ENCODE measurements at places on chromosomes 12 and 14.

GRCh38 chr14:37643701-37644100 lies 48.3 kb downstream of the TTC6 start:
- no peak for DNase-seq

DNA sequence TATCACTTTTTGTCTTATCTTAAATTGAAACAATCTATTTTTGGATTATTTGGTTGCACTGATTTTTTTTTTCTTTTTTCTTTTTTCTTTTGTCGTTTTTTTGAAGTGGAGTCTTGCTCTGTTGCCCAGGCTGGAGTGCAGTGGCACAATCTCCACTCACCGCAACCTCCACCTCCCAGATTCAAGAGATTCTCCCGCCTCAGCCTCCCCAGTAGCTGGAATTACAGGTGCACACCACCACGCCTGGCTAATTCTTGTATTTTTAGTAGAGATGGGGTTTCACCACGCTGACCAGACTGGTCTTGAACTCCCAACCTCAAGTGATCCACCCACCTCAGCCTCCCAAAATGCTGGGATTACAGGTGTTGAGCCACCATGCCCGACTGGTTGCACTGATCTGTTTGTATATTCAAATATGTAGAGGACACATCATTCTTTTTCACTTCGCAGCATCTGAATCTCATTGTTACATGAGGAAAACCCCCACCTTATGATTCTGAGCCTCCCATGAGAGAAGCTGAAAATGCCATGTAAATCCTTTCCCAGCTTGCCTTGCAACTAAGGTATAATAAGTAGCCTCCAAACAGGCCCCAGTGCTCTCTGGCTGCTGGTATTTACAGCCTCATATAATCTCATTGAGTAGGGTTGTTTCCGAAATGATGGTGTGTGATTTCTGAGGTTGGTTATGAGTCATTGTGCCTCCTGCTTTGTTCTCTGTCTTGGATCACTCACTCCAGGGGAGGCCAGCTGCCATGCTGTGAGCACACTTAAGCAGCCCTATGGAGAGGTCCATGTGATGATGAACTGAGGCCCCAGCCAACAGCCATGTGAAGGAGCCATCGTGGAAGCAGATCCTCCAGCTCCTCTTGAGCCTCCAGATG lies 5.2 kb upstream of the HSP90B1 start:
- DNase-seq: peak; percentile 82

GRCh38 chr12:83826112-83826511 lies 1086.5 kb downstream of the SLC6A15 start:
- no peak for DNase-seq

GRCh38 chr14:95098984-95099599 lies 58.2 kb downstream of the DICER1 start:
- peak; percentile 64 for DNase-seq

- DNase-seq: no peak
Observed at GRCh38 chr12:47863985-47864384, 40.8 kb downstream of the VDR start.

GRCh38 chr14:106417224-106418049 lies 891.1 kb downstream of the TMEM121 start:
- DNase-seq: no peak

DNA sequence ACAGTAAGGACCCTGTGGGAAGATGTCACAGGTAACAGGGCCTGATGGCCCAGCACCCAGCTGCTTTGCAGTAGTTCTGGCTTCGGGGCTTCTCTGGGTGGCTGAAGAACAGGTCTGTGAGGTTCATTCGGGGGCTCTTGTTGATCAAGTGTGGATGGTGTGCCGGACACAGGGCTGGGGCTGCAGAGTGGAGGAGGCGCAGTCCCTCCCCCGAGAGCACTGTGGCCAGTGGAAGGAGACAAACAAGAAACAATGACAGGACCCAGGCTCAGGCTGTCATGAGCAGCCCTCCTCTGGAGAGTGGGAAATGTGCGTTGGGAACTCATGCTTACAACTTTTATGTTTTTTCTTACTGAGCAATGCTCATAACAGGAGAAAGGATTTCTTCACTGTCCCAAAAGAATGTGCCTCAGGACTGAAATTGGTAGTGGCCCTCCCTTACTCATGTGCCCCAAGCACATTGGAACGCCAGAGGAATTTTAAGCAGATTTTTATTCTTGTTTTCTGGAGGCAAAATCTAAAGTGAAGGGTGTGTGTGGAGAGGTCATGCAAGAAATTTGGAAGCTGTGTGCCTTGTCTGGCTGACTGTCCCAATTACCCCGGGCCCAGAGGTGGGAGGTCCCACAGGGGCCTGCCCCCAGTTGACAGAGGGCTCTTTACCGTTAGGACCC lies 233.8 kb downstream of the CACNA1C start:
- DNase-seq: no peak

DNA sequence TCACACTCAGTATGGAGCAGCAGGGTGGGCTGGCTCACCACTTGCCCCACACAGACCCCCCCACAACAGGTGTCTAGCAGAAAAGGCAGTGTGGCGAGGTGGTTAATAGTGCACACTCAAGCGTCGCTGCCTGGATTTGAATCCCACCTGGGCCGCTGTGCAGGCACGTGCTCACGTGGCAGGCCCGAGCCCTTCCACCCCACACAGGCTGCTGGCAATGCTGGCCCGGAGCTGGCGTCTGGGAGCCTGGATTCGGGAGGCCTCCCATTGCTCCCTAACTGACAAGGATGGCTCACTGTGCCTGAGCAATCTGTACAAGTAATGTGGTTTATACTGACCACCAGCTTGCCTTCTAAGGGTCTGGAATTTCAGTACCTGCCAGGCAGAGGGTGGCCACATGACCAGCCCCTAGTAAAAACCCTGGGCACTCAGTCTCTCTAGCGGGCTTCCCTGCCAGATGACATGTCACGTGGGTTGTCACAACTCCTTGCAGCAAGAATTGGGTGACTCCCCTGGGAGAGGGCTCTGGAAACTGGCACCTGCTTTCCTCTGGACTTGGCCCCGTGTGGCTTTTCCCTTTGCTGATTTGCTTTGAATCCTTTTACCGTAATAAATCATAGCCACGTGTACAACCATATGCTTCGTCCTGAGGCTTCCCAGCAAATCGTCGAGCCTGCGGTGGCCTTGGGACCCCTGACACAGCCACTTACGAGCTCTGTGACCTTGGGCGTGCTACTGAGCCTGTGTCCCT lies 72.8 kb downstream of the SCARB1 start:
- no peak for DNase-seq

GRCh38 chr12:47848853-47849252 lies 29.1 kb upstream of the HDAC7 start:
- DNase-seq: no peak

DNA sequence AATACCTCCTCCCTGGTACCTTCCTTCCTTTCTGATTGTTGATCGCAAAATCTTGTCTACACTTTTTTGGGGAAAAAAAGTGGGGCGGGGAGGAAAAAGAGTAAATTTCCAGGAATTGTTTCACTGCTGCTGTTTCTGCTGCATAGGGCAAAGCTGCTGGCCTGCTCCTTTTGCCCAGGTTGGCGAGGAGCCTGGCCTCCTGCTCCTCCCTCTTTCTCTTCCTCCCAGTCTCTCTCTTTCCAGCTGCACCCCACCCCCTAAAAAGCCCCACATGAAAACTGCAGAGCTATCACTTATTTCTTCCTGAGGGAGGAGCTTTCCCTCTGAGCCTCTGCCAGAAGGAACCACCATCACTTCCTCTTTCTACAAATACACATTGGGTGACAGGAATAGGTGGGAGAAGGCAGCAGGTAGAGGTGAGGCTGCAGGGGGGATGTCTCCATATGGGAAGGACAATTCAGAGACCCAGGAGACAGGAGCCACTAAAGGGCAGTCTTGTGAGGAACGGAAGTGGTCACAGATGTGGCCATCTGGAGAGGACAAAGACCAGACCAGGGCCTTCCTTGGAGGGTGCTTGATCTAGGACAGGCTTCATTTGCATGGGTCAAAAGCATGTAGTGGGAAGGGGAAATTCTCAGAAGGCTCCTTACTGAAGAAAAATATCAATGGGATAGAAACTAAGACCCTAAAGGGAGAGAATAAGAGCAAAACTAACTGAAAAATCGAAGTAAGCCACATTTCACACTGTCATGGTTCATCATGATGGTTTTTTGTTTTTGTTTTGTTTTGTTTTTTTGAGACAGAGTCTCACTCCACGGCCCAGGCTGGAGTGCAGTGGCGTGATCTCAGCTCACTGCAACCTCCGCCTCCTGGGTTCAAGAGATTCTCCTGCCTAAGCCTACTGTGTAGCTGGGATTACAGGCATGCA lies 14.8 kb downstream of the ZBTB39 start:
- no peak for DNase-seq

GRCh38 chr12:101277443-101277842 lies 2.5 kb upstream of the UTP20 start:
- DNase-seq: no peak

DNA sequence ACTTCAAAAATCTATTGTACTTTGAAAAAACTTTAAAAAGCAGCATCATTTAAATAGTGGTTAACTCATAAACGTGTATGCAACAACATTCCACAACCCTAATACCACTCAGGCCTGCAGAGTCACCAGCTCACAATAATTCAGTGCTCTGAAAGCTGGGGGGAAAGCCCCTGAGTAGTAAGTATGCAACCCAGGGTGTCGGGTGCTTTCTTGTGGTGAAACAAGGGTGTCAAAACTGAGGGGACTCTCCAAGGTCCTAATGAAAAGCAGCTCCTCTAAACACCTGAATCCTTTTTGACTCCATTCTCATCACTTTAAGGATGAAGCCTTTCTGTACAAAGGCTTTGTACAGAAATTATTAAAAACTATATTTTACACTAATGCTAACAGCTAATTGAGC lies 33.7 kb downstream of the FGFR1OP2 start:
- no peak for DNase-seq

DNA sequence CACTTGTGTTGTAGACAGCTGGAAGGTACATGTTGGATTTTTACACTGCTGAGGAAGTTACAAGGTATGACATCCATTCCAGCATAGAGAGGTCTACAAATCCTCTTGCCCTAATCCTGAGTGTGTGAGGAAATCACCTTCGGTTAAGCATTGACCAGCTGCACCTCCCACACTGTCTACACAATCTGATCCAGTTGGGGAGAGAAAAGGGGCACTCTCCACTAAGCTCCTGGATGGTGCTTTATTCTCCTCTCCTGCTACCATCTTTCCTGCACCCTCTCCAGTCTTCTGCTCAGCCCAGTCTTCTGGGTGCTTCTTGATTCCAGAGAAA lies at the start of gene OR6J1:
Gene OR6J1 (minus strand): TSS at position 48 of the 331 bp plus-strand sequence. CDS start 9,541 bp downstream, outside the sequence.
- no peak for DNase-seq

- DNase-seq: no peak
Observed at GRCh38 chr14:20436363-20436755, 393 bp upstream of the KLHL33 start.

- no peak for DNase-seq
Observed at GRCh38 chr14:29892327-29892726, 35.3 kb downstream of the PRKD1 start.

DNA sequence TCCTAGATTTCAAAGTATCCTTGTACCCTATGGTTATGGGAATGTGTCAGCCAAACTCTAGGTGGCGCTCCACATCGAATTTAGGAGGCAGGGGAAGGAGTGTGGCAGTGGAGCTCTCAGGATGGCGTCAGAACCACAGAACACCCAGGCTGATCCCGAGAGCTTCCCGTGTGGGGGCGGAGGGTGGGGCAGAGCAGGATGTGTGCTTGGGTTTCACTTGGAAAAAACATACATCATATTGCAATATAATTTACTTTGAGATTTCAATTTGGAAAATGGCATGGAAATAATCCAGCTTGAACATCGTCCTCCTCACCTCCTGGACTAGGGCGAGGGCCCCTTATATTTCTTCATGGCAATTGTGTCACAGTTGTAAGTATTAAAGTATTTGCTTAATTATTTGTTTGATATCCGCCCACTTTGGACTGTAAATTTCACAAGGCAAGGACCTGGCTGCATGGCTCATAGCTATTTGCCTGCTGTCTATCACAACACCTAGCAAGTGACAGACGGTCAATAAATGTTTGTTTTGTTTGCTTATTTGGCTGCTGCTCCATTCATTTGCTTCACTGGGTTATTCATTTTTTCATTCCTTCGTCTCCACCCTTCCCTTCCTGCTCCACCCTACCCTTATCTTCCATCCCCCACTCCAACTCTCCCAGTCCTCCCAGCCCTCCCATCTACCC lies 221.5 kb upstream of the HMGA2 start:
- peak; percentile 91 for DNase-seq

DNA sequence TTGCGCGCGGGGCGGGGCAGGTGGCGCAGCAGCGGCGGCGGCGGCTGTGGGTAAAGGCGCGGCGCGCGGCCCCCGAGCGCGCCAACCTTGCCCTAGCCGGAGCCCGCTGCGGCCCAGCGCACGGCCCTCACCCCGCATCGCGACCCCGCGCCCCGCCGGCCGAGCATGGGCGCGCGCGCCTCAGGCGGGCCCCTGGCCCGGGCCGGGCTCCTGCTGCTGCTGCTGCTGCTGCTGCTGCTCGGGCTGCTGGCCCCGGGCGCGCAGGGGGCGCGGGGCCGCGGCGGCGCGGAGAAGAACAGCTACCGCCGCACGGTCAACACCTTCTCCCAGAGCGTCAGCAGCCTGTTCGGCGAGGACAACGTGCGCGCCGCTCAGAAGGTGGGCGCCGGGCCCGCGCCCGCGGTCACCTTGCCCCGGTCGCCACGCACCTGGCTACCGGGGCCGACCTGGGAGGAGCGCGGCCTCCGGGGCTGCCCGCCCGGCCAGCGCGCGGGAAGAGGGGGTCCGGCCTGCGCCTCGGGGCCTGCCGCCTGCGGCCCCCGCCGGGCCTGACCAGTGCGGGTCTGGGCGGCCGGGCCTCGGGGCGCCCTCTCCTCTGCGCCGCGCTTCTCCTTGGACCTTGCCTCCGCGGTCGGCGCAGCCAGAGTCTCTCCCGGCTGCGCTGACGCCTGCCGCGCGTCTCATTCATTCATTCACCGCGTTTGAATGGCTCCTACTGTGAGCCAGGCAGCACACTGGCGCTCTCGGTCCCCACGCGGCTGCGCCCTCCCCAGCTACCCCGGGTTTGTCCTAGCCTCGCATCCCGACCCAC lies at the start of gene BRI3BP:
Gene BRI3BP (plus strand): TSS at position 20 of the 811 bp plus-strand sequence. CDS start 146 bp downstream, at position 166.
- no peak for DNase-seq

DNA sequence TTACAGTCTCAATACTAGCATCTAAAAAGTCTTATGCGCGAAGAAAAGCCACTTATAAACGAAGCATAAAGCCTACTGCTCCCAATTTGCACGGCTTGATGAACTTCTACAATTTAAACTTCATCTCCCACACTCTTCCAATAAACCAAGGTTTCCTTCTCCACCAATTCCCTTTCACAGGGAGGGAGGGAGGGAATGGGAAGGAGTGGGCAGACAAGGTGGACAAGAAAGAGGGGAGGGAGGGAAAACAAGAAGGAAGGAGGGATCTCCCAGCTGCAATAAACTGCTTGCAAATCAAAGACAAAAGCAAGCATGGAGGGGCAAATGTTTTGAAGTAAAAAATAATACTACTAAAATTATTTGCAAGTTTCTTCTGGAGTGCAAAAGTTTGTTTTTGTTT lies 64.5 kb downstream of the MED13L start:
- DNase-seq: no peak

GRCh38 chr14:103308717-103309616 lies 25.1 kb upstream of the EIF5 start:
- no peak for DNase-seq

- DNase-seq: peak; percentile 15
Observed at GRCh38 chr12:24534622-24535021, 414.3 kb downstream of the BCAT1 start.

All from smooth muscle cell of the brain vasculature (primary cell).